ENCODE measurements at places on chromosomes 5 and 9. TPM values are rescaled to one million over a fixed set of nuclear protein-coding genes. Genes with fewer than 3 reads are reported as not detected.

- DNase-seq, result no peak
These were observed 481.8 kb downstream of the MTRR start for GRCh38 chr5:8350644-8351339.

Gene PIP5K1B
- total RNA-seq, result under 0.01 TPM

- DNase-seq, result no peak
These were observed 71.9 kb downstream of the FOXD1 start for GRCh38 chr5:73376618-73377170.

DNA sequence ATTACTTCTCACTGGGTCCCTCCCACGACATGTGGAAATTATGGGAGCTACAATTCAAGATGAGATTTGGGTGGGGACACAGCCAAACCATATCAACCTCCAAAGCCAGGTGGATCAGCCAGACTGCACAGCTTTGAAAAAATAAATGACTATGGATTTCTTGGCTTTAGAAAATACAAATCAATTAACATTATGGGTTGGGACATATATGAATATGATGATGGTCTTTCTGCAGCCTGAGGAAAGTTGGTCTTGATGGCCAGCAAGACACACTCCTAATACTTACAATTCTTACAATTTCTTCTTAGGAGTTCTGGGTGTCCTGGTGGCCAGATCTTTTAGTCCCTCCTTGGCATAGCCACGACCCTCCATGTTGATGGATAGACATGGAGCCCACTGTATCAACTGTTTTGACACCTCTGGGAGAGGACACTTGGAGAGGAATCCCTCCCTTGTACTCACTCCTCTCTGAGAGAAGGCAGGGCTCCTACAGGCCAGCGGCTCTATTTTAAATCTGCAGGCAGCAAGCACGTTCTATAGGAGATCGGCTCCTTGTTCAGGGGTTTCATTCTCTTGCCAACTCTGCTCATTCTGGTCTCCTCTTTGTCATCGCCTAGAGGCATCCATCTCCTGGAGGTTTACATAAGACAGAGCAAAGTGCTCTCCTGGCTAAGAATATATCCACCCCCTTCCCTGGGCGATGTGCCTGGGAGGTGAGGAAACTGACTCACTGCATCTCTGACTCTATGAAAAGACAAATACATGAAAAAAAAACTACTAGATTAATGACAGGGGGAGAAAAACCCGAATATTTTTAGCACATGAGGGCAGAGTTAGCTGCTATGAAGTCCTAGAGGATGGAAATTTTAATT, 145.9 kb downstream of the CARTPT start:
- no peak for DNase-seq

Gene ZCCHC9
- 11.6 TPM for total RNA-seq
